Right renal pelvis (tissue), 4 donors: ENCODE measurements at places on chromosomes 7 and 10. TPM values are rescaled to one million over a fixed set of nuclear protein-coding genes. Genes with fewer than 3 reads are reported as not detected.

DNA sequence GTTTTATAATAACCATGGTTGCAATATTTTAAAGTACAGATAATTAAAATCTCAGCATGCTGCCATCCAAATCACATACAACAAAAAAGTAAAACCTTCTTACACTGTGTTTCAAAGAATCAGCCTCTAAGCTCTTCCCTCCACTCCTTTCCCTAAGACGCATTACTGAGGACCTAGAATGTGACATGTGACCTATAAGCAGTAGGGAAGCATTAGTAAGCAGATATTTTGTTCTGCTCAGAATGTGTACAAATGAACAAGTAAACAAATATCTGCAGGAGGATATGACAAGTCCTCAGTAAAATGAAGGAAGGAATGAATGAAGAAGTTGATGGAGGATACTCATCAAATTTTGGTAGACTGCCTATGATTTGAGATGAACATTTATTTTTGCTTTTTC lies 49.1 kb downstream of the RAB11FIP2 start:
- no peak for DNase-seq

GRCh38 chr10:113889911-113890310 lies 35.5 kb downstream of the NHLRC2 start:
- no peak for DNase-seq

The SMKR1 gene
- polyA plus RNA-seq = 3.8 TPM

GRCh38 chr7:48295296-48295971 lies 124.2 kb downstream of the ABCA13 start:
- no peak for DNase-seq

DNA sequence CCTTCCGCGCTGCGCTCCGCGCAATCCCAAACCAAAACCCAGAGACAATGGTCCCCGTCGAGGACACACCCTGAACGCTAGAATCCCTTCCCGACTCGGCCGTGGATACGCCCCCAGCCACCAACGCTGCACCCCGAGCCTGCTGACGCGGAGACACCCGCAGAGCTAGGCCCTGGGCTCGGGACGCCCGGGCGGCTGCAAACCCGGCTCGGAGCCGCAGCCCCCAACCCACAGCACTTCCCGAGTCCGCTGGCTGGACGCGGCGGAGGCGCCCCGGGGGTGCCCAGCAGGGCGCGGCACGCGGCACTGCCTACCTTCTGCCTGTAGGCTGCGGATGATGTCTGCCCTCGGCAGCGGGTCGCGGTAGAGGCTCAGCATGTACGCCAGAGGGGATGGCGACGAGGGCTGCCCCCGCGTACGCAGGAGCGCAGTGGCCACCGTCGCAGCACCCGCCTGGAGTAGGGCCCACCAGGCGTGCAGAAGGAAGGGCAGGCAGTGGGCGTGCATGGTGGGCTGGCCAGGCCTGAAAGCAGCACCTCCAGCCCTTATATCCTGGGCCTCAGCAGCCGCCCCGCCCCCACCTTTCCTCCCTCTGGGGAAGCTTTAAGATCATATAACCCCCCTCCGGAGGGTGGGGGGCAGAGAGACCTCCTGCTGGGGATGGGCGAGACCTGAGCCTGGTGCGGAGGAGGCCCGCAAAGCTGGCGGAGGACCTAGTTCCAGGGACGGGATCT lies at the start of gene NODAL:
TSS of gene NODAL (minus strand) at position 521 of the 734 bp plus-strand sequence. CDS start at position 507, 14 bp downstream.
- no peak for DNase-seq

The DTX2 gene
- 7.1 TPM for polyA plus RNA-seq

GRCh38 chr7:44531421-44532380 lies 9.4 kb downstream of the NPC1L1 start:
- DNase-seq = no peak

The CYP3A7 gene
- polyA plus RNA-seq = 0.35 TPM

- DNase-seq = no peak
Observed at GRCh38 chr10:86295791-86296190, 70.8 kb downstream of the GRID1 start.

DNA sequence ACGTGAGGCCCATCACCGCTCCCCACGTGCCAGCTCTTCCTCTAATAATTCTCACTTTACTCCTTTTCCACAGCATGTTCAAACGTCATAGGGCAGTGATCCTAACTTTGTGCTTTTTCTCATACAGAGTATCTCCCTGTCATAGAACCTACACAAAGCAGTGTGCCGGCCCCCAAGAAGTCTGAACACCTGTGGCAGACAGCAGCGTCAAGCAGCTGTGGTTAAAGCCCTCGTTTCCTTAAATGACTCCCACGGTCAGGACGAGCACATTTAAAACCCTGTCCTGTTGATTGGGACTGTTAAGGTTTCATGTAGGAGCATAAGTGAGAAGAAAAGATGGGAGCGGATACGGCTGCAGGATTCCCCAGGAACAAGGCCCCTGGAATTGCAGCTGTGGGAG lies 267.2 kb downstream of the DIP2C start:
- no peak for DNase-seq

GRCh38 chr7:151246102-151246850 lies 2.2 kb downstream of the SMARCD3 start:
- no peak for DNase-seq
